ENCODE measurements at places on chromosomes 1 and 21.

- DNase-seq: no peak
Observed at GRCh38 chr1:175548774-175549173, 194.6 kb downstream of the TNR start.

- no peak for DNase-seq
Observed at GRCh38 chr1:99777752-99778151, 11.3 kb upstream of the FRRS1 start.

- no peak for DNase-seq
Observed at GRCh38 chr1:206739411-206740076, 31.0 kb upstream of the IL19 start.

DNA sequence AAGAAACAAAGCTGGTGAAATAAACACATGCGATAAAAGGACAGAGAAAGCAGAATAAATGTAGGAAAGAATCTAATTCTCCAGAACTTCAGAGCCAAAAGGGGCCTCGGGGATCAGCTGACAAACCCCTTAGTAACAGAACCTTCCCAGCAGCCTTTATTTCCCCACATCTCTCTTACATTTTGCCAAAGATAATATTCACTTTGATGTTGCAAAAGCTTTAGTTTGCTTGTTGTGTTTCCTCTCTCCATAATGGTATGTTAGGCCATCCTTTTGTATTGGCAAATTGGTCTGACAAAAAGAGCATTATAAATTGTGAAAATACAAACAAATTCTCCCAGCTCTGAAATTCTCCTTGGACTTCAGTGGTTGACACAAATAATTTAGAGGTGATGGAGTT lies 54.9 kb downstream of the OPTC start:
- peak; percentile 27 for DNase-seq
